ENCODE measurements at places on chromosomes 16 and 17. TPM values are rescaled to one million over a fixed set of nuclear protein-coding genes. Genes with fewer than 3 reads are reported as not detected.

The ZDHHC1 gene
- 2.0 TPM for total RNA-seq

The NPIPB13 gene
- 0.12 TPM for total RNA-seq

The CCT6B gene
- 0.78 TPM for total RNA-seq

DNA sequence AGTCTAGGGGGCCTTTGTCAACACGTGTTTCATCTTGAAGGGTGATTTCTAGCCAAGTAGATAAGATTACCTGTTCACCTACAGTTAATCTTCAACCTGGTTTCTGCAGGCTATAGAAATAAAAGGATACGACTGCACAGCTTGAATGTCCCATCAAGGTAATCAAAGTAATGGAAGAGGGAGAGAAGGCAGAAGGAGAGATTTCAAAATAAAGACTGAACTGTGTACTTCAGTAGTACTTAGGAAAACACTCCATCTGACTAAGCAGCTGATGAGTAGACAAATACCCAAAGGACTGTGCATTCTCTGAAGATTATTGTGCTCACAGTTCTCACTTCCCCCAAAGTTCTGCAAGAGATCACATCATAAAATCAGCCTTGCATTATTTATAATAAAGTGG, 5.8 kb upstream of the RFFL start:
- DNase-seq = no peak

GRCh38 chr17:34305606-34306005, 13.6 kb upstream of the CCL8 start:
- peak; percentile 53 for DNase-seq

- no peak for DNase-seq
These were observed 14.6 kb downstream of the HSD11B2 start for GRCh38 chr16:67445441-67445912.

- DNase-seq = no peak
These were observed at the start of gene CACNG5 for GRCh38 chr17:66834919-66835454. Gene CACNG5, plus strand, starts transcription at chr17:66835117. Its CDS starts 42,216 bp downstream, at chr17:66877333.

DNA sequence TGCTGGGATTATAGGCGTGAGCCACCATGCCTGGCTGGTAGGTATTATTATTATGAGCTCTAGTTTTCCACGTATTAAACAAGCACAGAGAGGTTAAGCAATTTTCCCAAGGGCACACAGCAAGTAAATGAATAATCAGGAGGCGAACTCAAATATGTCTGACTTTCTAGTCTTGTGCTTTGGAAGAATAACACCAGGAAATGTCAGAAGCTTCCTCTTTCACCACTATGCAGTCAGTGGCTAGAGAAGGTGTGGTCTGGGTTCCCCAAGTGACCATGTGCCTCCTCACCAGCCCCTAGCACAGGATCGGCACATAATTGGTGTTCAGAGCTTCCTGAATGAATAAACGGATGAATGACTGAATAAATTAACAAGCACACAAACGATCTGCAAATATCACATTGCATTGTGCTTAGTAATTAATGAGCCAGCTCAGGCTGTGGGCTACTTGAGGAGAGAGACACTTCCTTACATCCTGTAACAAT, 21.6 kb upstream of the SCNN1B start:
- no peak for DNase-seq

DNA sequence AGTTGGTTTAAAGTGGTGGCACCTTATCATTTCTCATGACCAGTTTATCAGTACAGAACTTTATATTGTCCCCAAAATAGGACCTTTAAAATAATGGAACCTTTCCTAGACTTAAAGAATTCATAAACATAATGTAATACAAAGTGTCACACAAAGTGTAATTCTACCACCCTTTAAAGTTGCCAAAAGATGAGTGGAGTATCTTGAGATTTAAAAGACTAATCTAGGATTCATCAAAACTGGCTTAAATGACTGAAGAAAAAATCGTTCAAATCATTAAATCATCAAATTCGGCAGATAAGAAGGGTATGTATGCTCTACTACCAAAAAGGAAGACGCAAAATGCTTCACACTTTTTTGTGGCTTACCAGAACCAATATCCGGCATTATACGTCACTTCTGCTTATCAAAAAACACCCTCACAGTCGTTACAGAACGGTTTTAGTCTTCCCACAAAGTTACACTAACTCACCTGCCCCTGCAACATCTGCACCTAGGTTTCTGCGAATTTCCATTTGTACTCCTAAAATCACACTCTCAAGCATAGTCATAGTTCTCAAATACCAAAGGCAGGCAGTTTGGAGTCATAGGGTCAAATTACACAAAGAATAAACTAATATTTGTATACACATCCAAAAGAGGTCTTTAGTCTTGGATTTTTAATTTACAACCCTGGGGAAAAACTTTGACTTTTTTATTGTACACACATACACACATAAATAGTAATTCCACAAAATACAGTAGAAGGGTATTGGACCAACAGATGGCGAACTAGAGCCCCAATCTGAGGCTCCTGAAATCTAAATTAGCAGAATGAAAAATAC, 1.4 kb upstream of the KANSL1 start:
- peak; percentile 43 for DNase-seq

DNA sequence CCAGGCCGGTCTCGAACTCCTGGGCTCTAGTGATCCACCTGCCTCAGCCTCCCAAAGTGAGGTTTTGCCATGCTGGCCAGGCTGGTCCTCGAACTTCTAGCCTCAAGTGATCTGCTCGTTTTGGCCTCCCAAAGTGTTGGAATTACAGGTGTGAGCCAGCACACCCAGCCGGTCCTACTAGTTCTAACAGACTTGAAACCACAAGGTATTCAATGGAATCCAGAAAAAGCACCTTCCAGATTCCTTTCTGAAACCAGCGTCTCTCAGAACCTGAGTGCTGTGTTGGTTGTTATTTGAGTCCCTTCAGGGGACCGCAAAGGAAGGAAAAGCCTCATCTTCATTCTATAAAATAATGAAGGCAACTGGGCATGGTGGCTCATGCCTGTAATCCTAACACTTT, 4.1 kb downstream of the KRABD2 start:
- no peak for DNase-seq

GRCh38 chr17:70139449-70139993, 29.8 kb upstream of the KCNJ2 start:
- DNase-seq = no peak

GRCh38 chr17:29483503-29483902, 83.3 kb downstream of the ABHD15 start:
- no peak for DNase-seq

- DNase-seq = peak; percentile 63
These were observed 586 bp downstream of the GLYR1 start for GRCh38 chr16:4846503-4846900.

GRCh38 chr17:73924909-73925186, 278.6 kb upstream of the RPL38 start:
- DNase-seq = no peak

DNA sequence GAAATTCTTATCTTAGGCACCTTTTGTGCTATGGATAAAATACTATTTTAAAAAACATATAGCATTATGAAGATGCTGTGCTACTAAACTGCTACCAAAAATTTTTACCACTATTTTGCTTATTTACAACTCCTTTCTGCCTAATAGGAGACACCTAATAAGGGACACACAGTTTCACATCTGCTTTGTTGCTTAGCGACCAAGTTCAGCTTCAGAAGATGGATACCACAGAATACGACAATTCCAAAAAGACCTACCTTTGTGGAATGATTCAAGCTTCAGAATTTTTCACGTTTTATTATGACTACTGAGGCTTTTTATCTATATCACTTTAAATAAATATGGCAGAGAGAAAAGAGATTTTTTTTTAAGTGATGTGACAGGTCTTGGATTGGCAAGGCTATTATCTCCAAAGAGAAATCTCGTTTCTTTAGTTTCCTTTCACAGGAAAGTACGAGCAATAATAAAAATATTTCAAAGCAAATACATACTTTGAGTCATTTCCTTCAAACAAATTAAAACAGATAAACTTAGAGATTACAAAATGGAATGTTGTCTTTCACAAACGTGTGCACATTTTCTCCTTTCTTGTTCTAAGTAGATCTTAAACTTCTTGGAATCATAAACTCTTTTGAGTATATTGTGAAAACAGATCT, 35.4 kb downstream of the SPAG9 start:
- DNase-seq = no peak

DNA sequence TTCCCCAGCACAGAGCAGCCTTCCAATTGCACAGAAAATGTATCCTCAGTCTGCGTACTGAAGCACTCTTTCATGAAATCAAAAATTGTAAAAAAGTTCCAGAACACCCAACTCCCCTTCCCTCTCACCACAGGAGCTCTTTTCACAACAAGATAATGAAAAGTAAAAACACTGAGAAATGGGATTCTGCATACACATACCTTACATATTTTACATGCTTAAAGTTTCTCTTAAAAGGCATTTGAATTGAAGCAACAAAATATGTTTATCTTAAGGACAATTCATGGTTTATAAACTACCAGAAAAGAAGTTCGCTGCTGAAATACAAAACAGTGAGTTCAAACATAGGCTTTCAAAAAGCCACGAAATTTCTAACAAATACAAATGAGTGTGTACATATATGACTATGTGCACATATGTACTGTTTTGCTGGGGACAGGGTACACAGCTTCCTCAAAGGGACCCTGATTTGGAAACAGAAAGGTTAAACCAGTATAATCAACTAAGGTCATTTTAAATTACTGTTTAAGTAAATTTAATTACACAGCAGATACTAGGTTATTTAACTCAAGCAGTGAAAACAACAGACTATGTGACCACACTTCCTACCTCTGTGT, 33.8 kb downstream of the COG1 start:
- DNase-seq = no peak

All from RPMI7951 (cell line).